Ovary (tissue), 10 donors: ENCODE measurements at places on chromosomes 1 and 21. TPM values are rescaled to one million over a fixed set of nuclear protein-coding genes. Genes with fewer than 3 reads are reported as not detected.

- H3K27ac ChIP-seq = no peak overlapping the region
- no peak for DNase-seq
- no peak overlapping the region for H3K4me3 ChIP-seq
- H3K4me1 ChIP-seq = no peaks in the 10 kb centered on the region
- H3K36me3 ChIP-seq = no peaks in the 10 kb centered on the region
Measured at GRCh38 chr1:62897788-62898187, 113.9 kb downstream of the ATG4C start.

DNA sequence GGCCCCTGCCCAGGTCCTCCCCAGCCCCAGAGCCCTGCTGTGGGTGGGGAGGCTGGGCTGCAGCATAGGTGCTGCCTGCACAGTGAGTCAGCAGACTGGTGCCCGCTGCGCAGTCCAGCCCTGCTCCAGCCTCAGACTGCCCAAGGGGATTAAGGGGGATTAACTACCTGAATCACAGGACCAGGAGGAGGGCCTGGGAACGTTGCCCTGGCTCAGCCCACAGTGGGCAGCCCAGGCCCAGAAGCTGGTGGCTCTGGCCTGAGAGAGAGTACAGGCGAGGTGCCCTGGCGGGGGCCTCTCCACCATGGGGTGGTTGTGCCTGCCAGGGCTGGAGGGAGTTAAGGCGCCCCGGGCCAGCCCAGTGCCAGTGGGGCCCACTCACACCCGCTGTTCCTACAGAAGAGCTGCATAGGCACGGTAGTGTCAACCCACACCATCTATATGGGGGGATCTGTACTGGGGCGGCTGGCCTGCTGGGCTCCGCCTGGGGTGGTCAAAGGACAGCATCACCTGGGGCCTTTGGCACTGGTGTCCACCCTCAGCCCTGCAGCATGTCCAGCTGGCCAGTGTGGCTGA, 2.3 kb downstream of the OBSCN start:
- no peak overlapping the region for H3K27ac ChIP-seq
- H3K4me3 ChIP-seq = no peak overlapping the region
- H3K36me3 ChIP-seq = no peaks in the 10 kb centered on the region
- H3K27me3 ChIP-seq = no peaks in the 10 kb centered on the region
- DNase-seq = no peak

Gene CD164L2
- total RNA-seq = 0.89 TPM

Gene SYNC
- total RNA-seq = 9.8 TPM
